Effector CD8-positive, alpha-beta T cell (primary cell): ENCODE measurements at places on chromosomes 2 and 18.

GRCh38 chr2:170224692-170225294 is 46.8 kb downstream of the MYO3B start:
- DNase-seq = no peak

- DNase-seq = no peak
Observed at GRCh38 chr2:240501531-240501991, 56.2 kb downstream of the ANKMY1 start.

DNA sequence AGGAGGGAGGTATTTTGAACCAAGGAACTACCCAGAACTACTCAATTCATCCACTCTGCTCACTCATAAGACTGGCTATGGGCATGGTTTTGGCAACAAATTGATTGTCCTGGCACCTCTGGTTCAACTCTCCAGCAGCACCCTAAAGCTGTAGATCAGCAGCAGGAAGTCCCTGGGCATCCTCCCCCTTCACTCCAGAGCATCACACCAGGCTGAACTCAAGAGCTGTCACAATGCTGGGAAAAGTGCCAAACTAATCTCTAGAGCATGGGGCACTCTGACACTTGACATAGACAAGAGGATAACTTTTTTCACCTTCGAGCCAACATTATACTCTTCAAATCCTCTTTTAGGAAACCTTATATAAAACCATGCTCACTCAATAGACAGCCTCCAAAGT is 154.1 kb upstream of the RBBP8 start:
- no peak for DNase-seq

GRCh38 chr2:28544405-28544921 is 48.6 kb downstream of the PLB1 start:
- DNase-seq = no peak

DNA sequence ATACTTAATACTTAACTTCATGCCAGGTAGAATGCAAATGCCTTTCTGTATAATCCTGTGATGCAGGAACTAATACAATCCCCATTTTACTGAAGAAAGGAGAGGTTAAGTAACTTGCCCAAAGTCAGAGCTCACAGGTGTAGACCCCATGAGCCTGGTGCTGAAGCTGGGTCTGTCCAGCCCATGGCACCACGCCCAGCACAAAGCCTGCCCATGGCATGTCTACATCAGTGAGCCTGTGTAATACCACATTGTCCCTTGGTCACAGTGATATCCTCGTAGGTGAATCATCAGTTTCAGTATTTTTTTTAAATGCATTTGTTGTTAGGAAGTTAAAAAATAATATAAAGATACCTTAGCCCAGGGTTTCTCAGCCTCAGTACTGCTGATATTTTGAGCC is 69.9 kb upstream of the MCFD2 start:
- no peak for DNase-seq

- DNase-seq = no peak
Observed at GRCh38 chr2:72040629-72041571, 106.8 kb downstream of the CYP26B1 start.

- no peak for DNase-seq
Observed at GRCh38 chr18:73670524-73670923, 477.1 kb downstream of the FBXO15 start.

DNA sequence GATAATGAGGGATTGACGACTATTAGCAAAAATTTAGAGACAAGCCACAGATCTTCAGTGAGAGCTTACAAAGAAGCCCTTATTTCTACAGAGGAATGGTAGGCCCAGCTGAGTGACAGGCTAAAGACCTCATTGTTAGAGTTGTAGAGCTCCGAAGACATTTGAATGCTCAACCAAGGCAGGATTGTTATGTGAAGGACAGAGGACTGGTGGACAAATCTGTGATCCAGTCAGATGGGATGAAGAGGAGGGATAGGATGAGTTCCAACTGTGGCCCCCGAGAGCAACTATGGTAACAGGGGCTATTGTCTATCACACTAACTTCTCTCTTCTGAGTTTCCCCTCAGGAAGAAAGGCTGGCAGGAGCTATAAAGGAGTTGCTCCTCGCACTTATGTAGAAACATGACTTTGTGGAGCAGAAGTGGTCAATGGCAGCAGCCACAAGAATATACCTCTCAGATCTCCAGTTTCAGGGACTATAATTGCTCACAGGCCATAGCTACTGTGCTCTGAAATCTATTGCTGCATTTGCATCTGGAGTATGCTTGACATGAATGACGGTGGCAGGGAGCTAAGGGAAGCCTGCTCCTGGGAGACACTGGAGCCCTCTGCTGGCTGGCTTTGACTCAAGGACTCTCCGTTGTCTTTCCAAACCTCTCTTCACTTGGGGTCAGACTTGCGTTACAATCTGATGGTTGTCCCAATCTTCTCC is 50.3 kb upstream of the GREB1L start:
- DNase-seq = no peak

DNA sequence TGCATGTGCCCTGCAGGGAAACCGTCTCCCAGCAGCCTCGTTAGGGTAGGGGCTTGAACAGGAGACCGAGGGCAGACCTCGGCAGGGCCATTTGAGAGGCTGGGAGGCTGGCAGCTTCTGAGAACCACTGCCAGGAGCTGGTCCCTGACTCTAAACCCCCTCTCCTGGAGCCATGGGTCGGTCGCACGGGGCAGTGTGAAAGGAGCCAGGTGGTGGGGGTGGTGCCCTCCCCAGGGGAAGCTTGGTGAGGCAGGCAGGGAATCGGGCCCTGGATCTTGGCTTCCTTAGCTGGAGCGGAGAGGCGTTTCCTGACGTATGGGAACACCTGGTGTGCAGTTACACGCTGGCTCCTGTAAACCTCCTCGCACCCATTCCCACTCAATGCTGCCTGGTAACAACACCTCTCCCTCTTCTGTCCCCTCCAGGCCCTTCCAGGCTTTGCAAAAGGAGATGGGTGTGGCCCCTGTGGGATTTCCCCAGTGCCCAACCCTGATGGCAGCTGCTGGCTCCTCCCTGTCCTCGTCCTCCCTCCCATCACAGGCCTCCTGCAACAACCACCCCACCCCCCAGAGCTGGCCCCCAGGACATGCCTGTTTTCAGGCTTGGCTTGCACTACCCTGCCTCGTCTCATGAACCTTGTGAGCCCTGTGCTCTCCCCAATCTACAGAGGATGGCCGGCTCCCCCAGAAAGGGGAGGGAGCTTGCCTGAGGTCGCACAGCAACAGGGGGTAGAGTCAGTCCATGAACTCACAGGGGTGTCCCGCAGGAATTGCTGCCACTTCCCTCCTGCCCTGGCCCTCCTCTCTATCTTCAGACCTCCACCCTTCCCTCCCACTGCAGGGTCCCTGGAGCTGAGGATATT is 24.4 kb downstream of the ADRA2B start:
- no peak for DNase-seq

DNA sequence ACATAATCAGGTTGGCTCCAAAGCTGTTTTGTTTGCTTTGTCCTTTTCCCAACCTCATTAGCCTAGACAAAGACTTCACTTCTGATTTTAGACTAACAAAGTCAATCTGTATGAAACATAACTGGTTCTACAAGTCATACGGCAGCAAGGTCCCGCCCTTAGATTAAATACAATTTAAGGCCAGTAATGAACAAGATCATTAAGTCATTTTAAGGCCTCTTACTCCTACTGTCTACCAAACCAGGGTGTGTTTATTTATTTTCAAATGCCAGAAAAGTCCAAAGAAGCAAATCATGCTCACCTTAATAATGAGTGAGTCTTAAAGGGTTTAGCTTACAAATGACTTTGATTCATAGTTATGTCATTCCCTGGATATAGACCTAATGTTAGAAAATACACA is 148.4 kb upstream of the ACVR2A start:
- DNase-seq = no peak

- DNase-seq = no peak
Observed at GRCh38 chr2:173940208-173941020, 24.8 kb downstream of the SP3 start.

GRCh38 chr2:160052531-160052930 is 9.9 kb downstream of the PLA2R1 start:
- DNase-seq = no peak

DNA sequence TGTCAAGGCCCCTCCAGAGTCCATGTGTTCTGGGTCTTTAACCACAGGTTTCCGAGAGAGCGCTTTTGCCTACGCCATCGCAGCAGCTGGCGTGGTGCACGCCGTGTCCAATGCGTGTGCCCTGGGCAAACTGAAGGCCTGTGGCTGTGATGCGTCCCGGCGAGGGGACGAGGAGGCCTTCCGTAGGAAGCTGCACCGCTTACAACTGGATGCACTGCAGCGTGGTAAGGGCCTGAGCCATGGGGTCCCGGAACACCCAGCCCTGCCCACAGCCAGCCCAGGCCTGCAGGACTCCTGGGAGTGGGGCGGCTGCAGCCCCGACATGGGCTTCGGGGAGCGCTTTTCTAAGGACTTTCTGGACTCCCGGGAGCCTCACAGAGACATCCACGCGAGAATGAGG is 9.3 kb downstream of the WNT10A start:
- DNase-seq = no peak

- no peak for DNase-seq
Observed at GRCh38 chr2:238879621-238880377, 31.9 kb downstream of the TWIST2 start.

GRCh38 chr2:10750610-10751009 is 29.2 kb downstream of the ATP6V1C2 start:
- DNase-seq = no peak

- no peak for DNase-seq
Observed at GRCh38 chr18:21300908-21301200, 58.8 kb downstream of the GREB1L start.

- no peak for DNase-seq
Observed at GRCh38 chr2:241943209-241943850, 73.8 kb downstream of the RTP5 start.

DNA sequence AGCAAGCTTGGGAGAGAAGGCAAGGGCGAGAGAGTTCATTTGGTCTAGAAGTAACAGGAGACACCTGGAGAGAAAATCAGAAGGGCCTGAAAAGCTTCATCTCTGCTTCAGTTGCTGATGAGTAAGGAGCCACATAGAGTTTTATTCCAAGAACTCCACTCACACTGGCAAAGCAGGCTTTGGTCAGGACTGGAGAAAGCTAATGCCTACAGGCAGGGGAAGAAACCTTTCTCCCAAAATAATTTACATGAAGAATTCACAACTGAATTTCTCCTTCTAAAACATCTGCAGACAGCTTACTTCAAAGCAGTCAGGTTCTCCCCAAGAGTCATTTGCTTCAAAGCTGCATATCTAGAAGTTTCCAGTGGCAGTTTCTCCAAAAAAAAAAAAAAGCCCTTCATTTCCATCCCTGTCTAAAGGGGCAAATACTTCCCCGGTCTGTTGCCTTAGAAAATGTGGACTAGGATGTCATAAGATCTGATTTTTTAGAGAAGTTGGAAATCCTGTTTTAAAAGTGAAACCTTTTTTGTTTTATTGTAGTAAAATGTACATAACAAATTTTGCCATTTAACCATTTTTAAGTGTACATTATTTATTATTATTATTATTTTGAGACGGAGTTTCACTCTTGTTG is 46.3 kb downstream of the TMEM247 start:
- DNase-seq = no peak

GRCh38 chr2:13006426-13006825 is 289.7 kb downstream of the TRIB2 start:
- DNase-seq = no peak

DNA sequence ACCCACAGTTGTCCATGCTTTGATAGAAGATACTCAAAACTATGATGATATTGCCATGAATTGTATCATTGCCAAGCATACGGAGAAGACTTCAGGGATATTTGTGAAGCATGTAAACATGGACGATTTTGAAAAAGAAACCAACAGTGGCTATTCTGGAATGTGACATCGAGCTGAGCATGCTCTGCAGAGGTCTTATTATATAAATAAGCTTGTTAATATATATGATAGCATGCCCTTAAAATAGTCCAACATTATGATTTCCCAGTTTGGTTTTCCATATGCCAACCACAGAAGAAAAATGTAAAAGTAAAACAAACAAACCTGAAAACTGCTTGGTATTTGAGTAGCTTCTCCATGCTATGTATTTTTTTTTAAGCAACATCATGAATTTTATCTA is 159.1 kb downstream of the LNPK start:
- DNase-seq = no peak
